ENCODE measurements at places on chromosomes 12 and 14.

GRCh38 chr14:37545174-37545573, 49.9 kb downstream of the FOXA1 start:
- no peak for DNase-seq

- DNase-seq, result no peak
Measured at GRCh38 chr14:71753976-71754375, 178.3 kb upstream of the RGS6 start.

DNA sequence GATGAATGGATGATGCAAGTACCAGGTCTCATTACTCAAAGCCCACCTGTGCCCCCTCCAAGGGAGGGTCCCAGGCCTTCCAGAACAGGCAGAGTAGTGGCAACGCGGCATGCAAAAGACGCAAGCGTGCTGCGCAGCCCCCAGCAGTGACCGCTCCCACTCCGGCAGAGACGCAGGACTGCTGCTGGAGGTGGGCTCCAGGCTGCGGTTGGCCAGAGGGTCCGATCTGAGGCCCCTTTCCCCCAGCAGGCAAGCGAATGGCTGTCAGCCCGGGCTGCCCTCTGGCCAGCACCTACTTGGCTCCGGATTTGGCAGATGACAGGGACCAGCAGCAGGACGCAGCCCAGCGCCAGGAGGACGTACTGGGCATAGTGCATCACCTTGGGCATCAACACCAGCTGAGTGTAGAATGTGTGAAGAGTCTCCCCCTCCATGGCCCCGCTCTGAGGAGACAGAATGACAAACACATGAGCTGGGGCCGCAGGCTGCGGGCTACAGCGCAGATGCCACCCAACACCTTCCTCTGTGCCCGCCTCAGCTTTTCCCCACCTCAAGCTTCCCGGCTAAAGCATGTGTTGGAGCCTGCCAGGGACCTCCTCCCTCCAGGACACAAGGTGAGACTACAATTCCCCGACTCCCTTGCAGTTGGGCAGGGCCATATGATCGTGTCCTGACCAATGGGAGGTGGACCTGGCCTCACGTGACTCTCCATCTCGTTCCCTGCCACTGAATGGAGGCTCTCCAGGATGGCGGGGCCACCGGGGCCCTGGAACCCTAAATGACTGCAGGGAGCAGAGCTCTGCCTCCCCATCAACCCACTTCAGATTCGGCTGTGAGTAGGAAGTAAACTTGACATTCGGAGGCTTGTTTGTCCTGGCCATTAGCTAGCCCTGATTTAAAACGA, 77.4 kb downstream of the SCARB1 start:
- no peak for DNase-seq

- DNase-seq, result no peak
Measured at GRCh38 chr14:93105362-93105761, 10.4 kb downstream of the ITPK1 start.

GRCh38 chr12:79897617-79898016, 37.3 kb downstream of the PPP1R12A start:
- DNase-seq, result no peak

- DNase-seq, result no peak
Measured at GRCh38 chr14:104445086-104445485, 134.5 kb upstream of the C14orf180 start.

DNA sequence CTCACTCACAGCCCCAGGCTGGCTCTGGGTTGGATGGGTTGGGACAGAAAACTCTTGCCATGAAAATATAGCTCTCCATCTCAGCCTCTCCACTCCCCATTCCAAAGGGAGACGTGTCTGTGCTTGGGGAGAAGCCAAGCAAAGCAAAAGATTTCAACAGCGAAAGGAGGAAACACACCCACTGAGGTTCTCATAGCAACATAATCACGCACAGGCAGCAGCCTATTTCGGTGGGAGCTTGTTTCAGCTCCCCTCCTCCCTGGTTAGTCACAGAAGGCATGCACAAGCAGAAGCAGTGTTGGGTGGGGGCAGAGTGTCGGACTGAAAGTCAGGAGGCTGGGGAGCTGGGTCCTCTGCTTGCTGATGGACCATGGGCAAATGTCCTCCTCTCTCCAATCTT, 1.9 kb upstream of the PRMT8 start:
- DNase-seq, result no peak

GRCh38 chr12:31008961-31009840, 64.5 kb upstream of the DDX11 start:
- no peak for DNase-seq

GRCh38 chr14:54339771-54340170, 57.0 kb upstream of the CDKN3 start:
- DNase-seq, result no peak

- DNase-seq, result no peak
Measured at GRCh38 chr14:57918791-57919190, 52.9 kb upstream of the SLC35F4 start.

DNA sequence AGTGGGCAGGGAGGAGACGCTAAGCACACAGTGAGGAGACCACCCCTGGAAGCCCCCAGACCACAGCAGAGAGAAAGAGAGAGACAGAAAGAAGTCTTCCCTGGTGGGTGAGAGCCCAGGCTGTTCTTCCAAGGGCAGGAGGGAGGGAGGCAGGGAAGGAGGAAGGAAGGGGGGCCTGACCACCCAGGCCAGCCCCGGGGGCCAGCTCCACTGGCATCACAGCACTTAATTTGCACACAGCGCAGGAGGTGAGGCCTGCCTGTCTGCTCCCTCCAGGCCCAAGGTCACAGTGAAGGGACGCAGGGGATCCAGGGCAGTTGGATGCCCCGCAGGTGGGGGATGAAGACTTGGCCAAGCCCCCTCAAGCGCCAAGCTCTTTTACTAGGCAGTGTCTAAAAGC, 141.9 kb upstream of the C14orf180 start:
- DNase-seq, result no peak

- DNase-seq, result no peak
Measured at GRCh38 chr14:28704153-28704552, 62.4 kb upstream of the FOXG1 start.

- DNase-seq, result no peak
Measured at GRCh38 chr12:122089077-122089476, 10.5 kb downstream of the MLXIP start.

DNA sequence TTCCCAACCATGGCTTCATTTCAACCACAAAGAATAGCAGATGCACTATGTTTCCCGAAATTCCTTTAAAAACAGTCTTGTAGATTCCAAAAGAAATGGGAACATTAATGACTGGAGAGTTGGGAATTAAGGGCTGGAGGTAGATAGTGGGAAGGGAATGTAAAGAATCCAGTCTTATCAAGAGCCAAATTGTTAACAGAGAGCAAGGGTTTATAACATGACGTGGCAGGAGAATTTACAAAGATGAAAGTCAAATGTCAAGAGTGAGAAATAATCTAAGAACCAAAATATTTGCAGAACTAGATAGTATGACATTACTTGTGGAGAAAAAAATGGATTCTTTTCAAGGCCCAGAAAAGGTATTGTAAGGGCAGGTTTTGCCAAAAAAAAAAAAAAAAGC, 200.9 kb downstream of the GRIN2B start:
- no peak for DNase-seq

DNA sequence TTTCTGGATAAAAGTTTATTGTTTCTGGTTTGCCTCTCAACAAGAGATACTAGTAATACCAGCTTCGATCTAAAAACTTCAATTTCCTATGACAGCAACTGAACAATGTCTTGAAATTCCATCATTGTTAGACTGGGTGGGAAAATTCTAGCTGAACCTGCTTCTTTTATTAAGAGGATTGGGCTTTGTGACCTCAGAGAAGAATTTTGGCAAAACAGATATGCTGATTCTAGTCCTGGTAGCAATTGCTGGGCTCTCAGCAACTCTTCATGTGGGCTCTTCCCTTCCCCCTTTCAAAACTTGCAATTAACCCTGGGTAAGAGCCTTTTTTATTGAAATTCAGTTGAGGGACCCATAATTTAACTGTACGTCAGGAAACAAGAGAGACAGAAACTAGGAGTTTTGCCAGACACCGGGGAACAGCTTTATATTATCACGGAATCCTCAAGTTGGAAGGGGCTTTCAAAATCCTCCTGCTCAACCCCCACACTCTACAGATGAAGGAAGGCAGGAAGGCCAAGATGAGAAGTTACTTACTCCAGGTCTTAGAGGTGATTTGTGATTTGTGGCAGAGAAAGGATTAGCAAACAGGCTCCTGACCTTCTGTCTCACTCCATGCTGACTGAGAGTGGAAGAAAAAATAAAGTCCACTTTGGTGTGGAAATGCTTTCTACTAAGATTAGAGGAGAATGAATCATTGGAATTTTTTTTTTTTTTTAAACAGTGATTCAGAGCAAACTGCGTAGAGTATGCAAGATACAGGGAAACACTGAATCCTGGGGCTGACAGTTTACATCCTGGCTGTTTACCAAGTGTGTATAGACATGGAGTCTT, 239.0 kb upstream of the ATP2B1 start:
- DNase-seq, result no peak

- DNase-seq, result no peak
Measured at GRCh38 chr12:97701901-97702300, 239.3 kb downstream of the RMST start.

DNA sequence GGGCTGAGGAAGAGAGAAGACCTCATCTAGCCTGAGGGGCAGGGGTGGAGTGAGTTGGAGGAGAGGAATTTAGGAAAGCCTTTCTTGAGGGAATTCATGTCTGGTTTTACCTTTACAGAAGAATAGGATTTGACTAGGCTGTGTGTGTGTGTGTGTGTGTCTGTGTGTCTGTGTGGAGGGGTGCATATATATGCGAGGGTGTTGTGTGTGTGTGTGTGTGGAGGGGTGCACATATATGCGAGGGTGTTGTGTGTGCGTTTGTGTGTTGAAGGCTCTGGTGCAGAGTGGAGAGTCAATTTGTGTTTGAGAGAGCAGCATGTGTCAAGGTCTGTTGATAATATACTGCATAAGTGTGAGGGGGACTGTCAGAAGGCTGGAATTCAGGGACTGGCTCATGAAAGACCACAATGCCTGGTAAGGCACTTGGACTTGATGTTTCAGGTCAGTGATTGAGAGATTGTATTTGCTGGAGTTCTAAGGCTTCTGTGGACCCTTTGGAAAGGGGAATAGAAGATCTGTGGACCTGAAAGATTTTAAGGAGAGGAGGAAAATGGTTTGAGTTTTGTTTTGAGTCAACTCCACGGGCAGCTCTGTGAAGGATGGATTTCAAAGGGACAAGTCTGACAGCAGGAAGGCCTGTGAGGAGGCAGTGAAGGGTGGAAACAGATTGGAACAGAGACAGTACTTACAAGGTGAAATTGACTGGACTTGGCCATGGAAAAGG, 34.6 kb downstream of the TBC1D30 start:
- no peak for DNase-seq

GRCh38 chr14:23143911-23144310, 24.9 kb upstream of the CEBPE start:
- no peak for DNase-seq

DNA sequence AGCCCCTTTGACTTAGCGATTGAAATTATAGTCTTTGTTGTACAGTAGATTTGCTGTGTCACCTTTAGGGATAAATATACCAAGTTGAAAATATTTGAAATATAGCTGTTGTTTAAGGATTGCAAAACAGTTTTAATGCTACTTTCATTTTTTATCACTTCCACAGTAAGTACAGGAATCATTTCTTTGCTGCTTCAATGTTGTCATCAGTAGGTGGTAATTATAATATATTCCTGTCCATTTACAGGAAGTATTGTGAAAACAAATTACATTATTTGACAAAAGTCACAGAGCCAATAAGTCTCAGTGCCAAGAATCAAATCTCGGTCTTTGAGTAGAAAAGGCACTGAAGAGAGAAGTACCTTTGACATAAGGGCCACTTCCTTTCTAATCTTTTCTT, 342.6 kb upstream of the RGS6 start:
- no peak for DNase-seq

DNA sequence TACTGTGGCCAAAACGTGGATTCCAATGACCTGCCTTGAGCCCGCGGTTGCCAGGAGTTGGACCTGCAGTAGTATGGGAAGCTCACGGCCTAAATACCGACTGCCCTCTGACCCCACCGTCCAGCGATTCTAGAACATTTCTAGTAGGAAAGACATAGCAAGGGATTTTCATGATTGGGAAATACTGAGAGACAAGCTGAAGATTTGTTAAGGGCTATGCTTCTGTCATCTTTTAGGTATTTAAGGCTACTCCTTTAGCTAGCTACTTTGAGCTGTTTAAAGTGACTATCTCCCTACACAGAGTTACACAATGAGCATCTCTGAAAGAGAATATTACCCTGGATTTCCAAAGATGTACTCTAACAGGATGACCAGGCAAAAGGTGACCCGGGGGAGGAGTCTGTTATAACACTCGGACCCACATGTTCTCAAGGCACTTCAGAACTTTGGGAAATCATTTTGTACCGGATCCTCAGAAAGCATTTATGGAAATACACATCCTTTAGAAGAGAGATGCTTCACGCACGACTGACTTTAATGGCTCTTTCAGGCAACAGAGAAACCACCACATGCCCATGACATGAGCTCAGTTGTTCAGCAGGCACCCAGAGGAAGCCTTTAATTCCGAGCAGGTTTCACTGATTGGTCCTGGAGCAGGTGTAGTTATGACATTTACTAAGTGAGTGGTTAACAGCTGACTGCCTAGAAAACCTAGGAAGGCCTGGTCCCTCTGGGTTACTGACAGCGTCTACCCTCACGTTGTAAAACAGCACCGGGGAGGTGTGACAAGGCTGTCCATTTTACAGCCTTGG, 4.2 kb downstream of the BAG5 start:
- DNase-seq, result no peak

GRCh38 chr14:54564071-54564867, 2.7 kb upstream of the SAMD4A start:
- DNase-seq, result no peak

DNA sequence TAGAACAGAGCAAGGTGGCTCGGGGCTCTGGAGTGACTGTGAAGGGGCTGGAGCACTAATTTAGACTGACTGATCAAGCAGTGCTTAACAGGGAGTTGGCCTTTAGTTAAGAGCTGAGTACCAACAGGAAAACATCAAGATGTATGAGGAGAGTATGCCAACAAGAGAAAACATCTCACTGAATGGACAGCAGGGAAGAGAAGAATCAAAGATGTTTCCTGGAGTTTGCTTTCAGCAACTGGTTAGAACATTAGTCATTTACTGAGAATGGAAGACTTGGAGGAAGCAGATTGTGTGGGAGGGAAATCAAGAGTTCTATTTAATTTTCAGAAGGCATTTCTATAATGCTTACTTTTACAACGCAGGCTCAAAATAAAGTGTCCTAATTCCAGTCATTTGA, 259.3 kb downstream of the ADAMTS20 start:
- DNase-seq, result no peak

- no peak for DNase-seq
Measured at GRCh38 chr14:103243764-103244737, 90.0 kb upstream of the EIF5 start.

GRCh38 chr14:75448209-75448608, 20.4 kb downstream of the JDP2 start:
- no peak for DNase-seq

Data from stimulated activated CD4-positive, alpha-beta T cell treated with anti-CD3 and anti-CD28 coated beads, TNF-alpha, amount 100 ng/mL, for 24 hours (primary cell).